ENCODE measurements at places on chromosomes 7 and 10. TPM values are rescaled to one million over a fixed set of nuclear protein-coding genes. Genes with fewer than 3 reads are reported as not detected.

FGFR2 gene
- 8.9 TPM for total RNA-seq

DNA sequence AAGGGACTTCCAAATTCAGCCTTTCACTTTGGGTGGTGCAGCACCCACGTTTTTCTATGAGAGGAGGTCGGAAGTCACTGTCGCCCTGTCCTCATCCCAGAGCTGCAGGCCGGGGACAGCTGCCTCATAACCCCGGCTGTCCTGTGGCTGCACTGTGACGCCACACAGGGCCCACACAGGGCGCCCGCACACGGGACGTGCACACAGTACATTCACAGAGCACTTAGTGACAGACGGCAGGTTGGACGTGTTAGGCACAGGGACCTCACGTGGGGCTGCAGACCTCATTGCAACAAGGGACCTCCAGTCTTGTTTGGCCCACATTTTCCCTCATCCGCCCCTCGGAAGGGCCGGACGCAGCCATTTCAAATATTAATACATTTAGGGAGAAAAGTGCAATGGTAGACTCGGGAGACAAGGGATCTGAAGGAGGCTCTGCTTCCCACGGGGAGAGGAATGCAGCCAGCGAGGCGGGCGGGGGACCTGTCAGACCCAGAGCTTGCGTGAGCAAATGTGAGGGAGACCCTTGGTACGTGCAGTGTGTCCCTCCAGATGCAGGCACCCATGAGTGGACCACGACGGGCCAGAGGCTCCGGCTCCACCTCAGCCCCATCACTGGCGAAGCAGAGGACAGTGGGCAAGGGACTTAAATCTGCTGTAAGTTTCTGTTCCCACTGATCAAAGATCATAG is 86.7 kb downstream of the VOPP1 start:
- no peak for DNase-seq

GLI3 gene
- total RNA-seq: 6.2 TPM

SPDYE16 gene
- not detected for total RNA-seq

SLC13A1 gene
- total RNA-seq: not detected

- DNase-seq: no peak
These were observed 369.2 kb upstream of the NRP1 start for GRCh38 chr10:33703501-33704213.

DNA sequence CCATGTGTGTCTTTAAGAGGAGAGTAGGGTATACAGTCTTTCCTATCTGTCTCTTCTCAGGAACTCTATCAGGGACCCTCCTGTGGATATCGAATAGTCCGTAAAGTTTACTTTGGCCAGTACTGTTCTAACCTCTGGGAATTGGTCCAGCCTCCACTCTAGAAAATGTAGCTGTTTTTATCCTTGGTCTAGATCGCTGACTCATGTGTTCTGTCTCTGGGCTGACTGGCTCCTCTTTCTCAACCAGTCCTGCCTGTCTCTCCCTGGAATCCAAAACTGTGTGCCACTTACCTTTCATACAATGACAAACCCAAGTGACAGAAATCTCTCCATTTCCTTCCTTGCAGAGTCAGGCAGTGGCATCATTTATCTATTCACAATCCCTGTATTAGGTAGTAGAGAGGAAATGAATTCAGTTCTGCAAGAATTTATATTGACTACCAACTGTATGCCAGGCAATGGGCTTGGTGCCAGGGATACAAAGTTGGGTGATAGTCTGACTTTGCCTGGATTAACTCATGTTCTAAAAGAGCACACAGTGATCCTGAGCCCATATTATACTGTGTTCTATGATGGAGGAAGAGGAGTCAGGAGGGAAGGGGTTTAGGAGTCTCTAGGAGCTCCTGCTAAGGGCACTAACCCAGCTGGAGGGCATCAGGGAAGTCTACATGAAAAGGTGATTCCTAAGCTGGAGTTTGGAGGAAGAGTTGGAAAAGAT is 232.7 kb downstream of the LRMDA start:
- DNase-seq: no peak

GRCh38 chr10:80497187-80498077 is 40.3 kb upstream of the SH2D4B start:
- no peak for DNase-seq

- no peak for DNase-seq
These were observed 532.5 kb upstream of the MGMT start for GRCh38 chr10:128934492-128934891.

DNA sequence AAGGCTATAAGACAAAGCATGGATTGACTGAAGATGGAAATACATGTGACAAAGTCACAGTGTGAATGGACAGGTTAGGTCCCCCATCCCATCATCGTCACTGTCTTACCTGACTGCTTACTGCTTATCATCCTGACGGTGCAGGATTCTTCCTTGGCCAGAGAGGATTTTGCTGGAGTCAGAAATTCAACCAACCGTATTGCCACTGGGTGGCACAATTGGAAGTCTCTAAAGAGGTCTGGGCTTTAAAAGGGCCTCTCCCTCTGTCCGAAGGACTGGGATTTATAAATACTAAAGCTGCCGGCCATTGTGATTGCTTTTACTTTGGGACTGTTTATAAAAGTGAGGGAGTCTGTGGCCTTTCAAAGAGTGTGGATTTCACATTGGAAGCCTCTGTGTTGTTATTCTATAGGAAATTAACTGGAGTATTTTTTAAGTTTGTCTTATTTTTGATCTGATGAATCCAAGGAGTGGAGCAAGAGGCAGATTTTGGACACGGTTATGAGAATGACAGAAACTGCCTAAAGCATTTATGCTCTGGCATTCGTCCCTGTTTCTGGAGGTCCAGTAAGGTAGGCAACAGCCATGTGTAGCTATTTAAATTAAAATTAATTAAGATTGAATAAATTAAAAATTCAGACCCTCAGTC is 113.3 kb upstream of the CREB5 start:
- no peak for DNase-seq

GRCh38 chr7:130951976-130952876 is 218.2 kb upstream of the KLF14 start:
- no peak for DNase-seq

DNA sequence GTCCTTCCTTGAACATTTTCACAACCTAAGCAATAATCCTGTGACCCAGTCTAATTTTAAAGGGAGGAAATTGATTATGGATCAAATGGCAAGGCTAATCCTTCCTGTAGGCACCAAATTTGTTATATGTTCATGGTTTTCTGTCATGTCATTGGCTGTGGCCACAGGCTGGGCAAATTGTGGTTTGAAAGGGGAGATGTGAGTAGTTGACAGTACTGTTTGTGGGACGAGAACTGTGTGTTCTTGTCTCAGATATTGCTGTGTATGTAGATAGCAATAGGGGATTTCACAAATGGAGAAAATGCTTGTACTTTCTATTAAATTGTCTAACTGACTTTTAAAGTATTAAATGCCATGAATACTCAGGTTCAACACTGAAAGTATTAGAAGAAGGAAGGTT is 8.1 kb upstream of the PRKG1 start:
- no peak for DNase-seq

- no peak for DNase-seq
These were observed 33.8 kb downstream of the IL15RA start for GRCh38 chr10:5943536-5943935.

- no peak for DNase-seq
These were observed 431.5 kb upstream of the PCDH15 start for GRCh38 chr10:55232553-55232952.

- no peak for DNase-seq
These were observed 3.4 kb upstream of the LARP4B start for GRCh38 chr10:934746-935406.

- DNase-seq: no peak
These were observed 83.9 kb downstream of the CADPS2 start for GRCh38 chr7:122802301-122802751.

DNA sequence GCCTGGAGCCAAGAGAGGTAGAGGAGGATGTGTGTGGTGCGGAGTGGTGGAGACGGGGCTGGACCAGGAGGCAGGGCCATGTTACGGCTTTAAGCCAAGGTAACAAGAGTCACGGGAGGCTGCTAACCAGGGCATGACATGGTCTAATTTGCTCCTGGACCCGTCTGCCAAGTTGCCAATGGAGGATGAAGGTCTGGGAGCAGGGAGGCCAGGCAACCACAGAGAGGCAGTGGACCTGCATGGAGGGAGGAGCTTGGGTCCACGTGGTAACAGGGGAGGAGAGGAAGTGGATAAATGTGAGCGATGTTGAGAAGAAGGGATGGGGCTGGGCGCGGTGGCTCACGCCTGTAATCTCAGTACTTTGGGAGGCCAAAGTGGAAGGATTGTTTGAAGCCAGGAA is 31.0 kb downstream of the SRRM3 start:
- DNase-seq: no peak

DNA sequence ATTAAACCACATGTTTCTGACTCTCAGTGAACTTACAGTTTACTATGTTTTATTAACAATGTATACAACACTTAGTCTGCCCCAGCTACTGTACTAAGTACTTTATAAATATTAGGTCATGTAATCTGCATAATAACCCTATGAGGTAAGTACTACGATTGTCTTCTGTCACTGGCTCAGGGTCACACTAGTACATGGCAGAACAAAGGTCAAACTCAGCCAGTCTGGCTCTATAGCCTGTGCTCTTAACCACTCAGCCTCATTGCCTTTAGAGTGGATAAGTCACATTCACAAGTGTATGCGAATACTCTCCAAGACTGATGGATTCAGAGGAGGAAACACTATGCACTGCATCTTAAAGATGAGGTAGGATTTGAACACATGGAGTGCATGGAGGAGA is 252.3 kb downstream of the KCNMA1 start:
- no peak for DNase-seq

RSBN1L gene
- 8.7 TPM for total RNA-seq

OPN1SW gene
- total RNA-seq: not detected

PNLIP gene
- not detected for total RNA-seq

DNA sequence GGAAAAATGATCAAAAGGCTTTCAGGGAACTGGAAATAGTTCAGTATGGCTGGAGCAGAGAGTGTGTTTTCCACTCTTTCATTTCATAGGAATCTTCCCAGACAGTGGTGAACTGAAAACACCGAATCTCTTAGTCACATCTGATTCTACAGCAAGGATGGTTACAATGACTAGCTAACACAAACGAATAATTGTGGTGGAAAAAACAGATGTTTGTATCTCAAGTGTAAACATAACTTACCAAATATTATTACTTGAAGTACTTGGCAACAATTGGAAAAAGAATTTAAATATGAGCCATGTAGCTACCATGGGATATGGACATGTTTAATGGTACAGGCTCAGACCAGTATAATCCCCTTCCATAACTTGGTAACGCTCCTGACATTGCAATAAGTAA is 21.1 kb upstream of the BPGM start:
- no peak for DNase-seq

BICC1 gene
- total RNA-seq: 64.6 TPM

GRCh38 chr7:129279757-129280156 is 54.9 kb downstream of the AHCYL2 start:
- no peak for DNase-seq

MIOS gene
- 41.9 TPM for total RNA-seq

DNA sequence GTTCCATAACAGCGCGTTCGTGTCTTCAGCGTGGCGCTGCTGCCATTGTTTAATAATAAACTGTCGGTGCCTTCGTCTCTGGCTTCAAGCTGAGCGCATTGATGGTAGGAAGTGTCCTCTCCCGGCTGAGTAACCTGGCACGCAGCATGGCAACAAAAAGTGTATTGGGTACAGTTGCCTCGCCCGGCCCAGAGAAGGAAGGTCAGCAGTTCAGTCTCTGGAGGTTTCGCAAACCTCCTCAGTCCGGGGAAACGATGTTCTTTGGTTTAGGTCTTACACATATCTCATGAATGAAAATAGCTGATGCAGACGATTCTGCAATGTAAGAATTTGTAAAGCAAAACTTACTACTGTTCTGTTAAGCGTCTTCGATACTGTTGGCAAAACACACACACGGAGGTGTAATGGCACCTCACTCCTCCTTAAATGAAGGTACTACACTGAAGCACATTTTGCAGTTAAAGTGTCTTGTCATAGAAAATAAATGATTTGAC is 739 bp upstream of the CCDC186 start:
- DNase-seq: no peak

GRCh38 chr7:156064971-156065386 is 252.7 kb upstream of the SHH start:
- DNase-seq: peak; percentile 70

ITGB8 gene
- total RNA-seq: 104 TPM

DNA sequence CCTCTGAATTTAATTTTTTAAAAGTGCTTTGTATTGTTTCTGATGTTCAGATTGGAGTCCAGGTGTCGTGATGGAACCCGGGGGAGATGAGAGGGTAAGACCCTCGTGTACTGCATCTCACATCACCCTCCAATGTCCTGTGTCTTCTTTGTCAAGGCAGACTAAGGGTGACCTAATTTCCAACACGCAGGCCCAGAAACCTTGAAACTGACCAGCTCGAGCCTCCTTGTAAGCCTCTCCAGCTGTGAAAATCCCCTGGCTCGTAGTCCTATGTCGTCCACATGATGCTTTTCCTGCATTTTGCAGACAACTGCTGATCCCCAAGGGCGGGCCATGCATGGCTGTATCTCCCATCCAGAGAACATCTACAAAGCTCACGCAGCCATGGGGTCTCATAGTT is 220.2 kb downstream of the ARHGAP12 start:
- no peak for DNase-seq

- DNase-seq: no peak
These were observed 774.0 kb downstream of the DNAJB9 start for GRCh38 chr7:109343678-109344077.

GRCh38 chr7:50159154-50159553 is 66.1 kb upstream of the ZPBP start:
- DNase-seq: no peak

DNA sequence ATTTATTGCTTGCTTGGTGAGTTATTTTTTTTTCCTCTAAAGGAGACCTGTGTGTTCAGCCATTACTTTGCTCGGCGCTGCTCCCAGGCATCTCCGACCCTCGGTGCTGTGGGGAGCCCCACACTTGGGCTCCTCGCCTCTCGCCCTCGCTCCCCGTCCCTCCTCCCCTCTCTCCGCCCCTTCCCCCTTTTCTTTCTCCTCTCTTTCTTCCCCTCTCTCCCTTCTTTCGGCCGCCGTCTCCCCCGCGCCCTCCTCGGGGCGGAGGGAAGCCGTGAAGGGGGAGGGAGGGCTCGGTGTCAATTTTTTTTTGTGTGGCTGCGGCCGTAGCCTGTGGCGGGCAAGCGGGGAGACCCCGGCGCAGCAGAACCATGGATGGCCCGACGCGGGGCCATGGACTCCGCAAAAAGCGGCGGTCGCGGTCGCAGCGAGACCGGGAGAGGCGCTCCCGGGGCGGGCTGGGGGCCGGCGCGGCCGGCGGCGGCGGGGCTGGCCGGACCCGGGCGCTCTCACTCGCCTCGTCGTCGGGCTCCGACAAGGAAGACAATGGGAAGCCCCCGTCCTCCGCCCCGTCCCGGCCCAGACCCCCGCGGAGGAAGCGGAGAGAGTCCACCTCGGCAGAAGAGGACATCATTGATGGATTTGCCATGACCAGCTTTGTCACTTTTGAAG is 1.1 kb downstream of the AUTS2 start:
- no peak for DNase-seq

Measured in kidney epithelial cell (primary cell).